T47D (cell line): ENCODE measurements at places on chromosomes 6 and 20.

DNA sequence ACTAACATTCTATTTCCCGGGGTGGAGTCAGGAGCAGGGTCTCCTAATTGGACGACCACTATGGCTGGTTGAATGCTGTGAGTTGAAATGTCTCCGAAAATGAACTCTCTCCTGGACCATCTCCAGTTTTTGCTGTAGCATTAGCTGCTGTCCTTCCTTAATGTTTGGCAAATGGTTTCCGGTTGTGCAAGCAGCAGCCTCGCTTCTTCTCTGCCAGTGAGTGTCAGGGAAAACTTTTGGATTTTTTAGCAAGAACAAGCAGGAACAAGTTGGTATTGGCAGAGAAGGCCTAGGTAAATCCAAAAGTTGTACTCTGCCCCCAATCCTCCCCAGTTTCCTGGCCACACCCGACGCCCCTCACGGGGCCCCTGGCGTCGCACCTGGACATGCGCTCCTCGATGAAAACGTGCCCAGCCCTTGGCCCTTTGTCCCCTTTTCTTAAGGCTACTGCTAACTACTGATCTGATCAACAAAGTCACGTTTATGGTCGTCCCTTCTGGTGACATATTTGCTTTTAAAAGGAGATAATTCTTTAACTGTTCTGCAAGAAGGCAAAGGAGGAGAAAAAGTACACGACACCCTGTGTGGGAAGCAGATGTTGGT, 103.2 kb downstream of the ARMC2 start:
- DNase-seq, result no peak

DNA sequence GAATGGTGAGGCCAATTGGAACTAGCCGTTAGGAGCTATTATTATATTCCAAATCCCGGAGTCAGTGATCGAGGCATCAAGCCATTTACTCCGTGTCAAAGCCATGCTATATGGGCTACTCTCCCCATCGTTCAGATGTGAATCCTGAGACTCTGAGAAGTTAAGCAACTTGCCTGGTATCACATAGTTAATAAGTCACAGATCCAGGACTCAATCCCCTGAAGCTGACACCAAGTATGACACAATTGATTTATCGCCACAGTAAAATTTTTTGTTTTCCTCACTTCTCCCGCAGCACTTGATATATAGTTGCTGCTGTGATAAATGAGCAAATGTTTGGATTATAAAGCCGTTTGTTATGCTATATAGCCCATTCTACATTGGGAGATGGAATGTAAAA, 50.8 kb upstream of the TSHZ2 start:
- DNase-seq, result no peak

DNA sequence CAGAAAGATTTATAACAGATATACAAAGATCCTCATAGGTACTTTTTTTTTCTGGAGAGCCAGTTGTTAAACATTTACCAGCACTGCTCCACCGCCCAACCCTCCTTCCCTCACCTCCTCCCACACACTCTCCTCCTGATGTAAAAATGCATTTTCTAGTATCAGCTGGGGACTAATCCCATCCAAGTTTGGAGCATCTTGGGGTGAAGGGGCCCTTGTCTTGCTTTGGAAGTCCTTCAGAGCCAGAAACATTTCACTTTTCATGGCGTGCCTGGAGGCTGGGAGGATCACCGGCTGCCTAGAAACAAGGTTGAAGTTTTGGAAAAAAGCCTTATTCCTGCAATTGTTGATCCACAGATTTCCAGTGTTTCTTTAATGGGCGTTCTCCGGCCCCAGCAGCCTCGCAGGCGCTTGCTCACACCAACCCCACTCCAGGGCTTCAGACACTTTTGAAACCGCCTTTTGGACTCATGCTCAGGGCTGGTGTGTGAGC, 165.1 kb upstream of the AFDN start:
- DNase-seq, result no peak

DNA sequence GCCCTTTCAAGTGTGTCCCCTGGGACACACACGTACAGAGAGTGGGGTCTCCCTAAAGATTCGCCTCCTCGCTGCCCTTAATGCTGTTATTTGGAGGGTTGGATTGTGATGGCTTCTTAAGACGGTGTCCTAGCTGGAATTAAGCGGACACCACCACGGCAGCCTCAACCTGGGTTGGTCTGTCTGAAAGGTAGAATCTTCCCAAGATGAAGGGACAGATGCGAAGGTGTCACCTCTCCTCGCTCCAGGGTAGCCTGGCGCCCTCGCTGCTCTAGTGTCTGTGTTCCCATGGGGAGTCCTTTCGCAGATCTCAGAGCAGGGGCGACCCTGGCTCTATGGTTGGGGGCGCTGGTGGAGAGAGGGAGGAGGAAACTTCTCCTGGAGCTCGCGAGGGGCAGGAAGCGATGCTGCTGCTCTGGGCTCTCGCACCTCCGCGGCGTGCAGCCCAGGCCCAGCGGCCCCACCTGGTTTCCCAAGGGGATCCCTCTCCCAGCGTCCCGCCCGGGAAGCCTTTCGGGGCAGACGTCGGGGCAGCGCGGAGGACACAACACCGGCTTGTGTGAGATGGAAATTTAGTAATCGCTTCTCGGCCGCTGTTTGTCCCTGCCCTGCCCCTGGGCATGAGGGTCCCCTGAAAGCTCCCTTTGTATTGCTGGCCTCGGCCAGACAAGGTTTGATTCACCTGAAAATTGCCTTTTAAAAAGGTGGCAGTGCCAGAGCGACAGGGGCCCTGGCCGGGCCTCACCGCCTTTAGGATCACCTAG, 1.7 kb downstream of the RSPO3 start:
- DNase-seq, result no peak

DNA sequence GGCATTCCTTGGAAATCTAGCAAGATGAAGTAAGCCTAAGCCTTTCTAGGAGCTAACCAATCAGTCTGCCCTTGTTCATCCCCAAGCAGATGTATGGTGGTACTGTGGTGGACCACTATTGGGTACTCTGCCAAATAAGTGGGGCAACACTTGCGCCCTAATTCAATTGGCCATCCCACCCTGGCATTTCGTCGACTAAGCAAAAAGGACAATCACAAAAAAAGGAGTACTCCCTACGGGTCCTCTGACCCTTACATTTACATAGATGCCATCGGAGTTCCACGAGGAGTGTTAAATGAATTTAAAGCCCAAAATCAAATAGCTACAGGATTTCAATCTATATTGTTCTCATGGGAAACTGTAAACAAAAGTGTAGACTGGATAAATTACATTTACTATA, 19.5 kb downstream of the CHD6 start:
- DNase-seq, result no peak

- DNase-seq, result no peak
Measured at GRCh38 chr20:44720997-44721784, 6.0 kb downstream of the CCN5 start.

GRCh38 chr6:124995645-124996325, 33.5 kb downstream of the RNF217 start:
- DNase-seq, result no peak

DNA sequence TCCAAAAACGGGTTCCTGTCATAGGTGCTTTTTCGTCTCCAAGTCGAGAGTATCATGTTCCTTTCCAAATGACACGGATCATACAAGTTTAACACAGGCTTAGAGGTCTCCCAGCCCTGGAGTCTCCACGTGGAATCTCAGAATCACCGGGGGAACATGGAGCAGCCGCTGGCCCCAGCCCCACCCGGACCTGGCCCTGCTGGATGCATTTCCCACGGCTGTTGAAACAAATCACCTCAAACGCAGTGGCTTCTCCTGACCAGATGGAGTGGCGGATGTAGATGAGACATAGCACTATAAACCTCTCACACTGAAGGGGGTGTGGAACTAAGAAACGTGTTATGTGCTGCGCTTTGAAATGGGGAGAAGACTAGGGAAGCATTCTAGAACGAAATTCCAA, 70.0 kb upstream of the FRMD1 start:
- DNase-seq, result no peak

DNA sequence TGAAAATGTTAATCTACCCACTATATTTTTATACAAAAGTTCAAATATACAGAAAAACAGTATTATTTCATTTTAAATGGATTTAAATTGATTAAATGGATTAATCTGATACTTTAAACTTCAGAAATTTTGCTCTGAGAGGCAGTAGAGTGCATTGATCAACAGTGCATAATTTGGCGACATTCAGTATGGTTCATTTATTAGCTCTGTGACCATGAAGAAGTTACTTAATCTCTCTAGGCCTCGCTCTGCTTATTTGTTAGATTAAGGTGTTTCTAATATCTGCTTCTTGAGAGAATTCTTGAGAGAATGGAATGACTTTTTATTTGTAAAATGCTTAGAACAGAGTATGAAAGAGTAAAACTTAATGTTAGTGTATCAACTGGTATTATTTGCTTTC, 8.9 kb downstream of the PDE7B start:
- no peak for DNase-seq

DNA sequence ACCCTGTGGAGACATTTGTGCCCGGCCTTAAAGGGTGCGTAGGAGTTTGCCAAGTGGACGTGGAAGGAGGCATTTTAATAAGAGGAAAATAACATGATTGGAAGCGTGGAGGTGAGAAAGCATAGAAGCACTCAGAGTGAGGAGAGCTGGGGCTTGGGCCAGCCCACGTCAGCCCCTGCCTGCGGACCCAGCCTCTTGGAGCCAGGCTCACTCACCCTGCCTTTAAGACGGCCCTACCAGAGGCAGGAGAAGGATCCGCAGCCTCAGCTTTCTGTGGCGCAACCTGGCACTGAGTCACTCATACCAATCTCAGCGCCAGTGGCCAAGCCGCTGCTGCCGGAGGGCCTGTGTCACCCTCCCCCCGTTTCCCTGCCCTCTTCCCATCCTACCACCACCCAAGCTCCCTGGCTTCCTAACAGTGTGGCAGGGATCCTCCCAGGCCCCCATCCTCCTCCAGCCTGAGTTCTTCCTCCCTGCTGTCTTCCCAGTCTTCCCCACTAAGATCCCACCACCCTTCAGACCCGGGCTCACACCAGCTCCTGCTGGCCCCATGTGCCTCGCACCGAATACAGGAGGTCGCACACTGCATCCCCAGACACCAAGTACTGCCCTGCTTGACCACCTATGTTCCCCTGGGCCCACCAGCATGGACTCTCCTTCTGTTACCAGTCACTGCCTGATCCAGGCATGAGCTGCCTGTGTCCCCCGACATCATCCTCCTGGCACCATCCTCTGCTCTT, 285.2 kb downstream of the UST start:
- DNase-seq, result peak; percentile 91

- no peak for DNase-seq
Measured at GRCh38 chr6:104320896-104321295, 538.8 kb downstream of the HACE1 start.

- no peak for DNase-seq
Measured at GRCh38 chr6:150991487-150991886, 126.0 kb downstream of the MTHFD1L start.

DNA sequence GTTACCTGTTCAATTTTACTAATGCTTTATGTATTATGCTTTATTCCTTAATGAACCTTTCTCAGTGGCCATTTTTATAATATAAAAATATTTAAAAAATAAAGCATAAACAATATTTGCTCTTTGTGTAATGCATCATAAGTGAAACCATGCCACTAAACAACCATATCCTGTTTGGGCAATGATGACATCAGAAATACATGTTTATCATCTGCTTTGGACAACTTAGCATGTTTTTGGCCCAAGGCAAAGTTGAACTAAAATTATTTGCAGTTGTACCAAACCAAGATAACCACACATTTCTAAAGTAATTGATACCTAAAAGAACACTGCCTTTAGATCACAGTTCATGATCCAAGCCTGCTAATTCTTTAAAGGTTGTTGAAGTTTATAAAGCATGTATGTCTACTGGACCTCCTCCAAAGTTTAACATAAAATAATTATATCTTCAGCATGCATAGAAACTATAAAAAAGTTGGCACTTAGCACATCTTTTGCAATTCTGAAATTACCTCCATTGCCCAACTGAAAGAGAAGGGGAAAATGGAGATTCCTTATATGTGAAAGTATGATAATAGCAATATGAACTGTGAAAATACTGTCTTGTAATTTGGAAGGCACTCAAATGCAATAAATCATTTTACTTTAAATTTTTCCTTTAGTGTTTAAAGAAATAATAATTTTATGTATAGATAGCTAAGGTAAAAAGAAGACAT, 325.6 kb upstream of the RUNX2 start:
- DNase-seq, result no peak

- DNase-seq, result no peak
Measured at GRCh38 chr6:115902436-115902835, 158.3 kb downstream of the FRK start.

GRCh38 chr6:126618639-126619343, 278.9 kb downstream of the CENPW start:
- no peak for DNase-seq

- no peak for DNase-seq
Measured at GRCh38 chr20:1816384-1817381, 78.5 kb upstream of the SIRPA start.

- peak; percentile 100 for DNase-seq
Measured at GRCh38 chr20:56630086-56630493, 984 bp downstream of the TFAP2C start.

- DNase-seq, result no peak
Measured at GRCh38 chr20:21104921-21105320, 1.2 kb downstream of the LINC00237 start.
